ENCODE measurements at places on chromosomes 7 and 10.

DNA sequence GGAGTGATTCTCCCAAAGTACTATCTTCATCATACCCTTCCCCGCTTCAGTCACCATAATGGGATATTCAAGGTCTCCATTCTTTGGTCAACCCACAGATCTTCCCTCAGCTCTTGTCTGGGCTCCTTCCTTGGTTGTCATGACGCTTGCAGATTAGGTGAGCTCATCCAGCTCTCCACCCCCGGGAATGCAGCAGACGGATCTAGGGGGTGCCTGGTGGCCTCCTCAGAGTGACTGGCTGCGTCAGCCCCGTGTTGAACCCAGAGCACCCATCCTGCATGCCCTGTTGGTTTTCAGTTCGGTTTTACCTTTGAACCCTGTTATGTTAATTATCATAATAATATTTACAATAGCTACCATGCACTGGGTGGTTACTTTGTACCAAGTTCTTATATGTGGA lies 6.4 kb downstream of the NEURL1 start:
- DNase-seq: no peak

DNA sequence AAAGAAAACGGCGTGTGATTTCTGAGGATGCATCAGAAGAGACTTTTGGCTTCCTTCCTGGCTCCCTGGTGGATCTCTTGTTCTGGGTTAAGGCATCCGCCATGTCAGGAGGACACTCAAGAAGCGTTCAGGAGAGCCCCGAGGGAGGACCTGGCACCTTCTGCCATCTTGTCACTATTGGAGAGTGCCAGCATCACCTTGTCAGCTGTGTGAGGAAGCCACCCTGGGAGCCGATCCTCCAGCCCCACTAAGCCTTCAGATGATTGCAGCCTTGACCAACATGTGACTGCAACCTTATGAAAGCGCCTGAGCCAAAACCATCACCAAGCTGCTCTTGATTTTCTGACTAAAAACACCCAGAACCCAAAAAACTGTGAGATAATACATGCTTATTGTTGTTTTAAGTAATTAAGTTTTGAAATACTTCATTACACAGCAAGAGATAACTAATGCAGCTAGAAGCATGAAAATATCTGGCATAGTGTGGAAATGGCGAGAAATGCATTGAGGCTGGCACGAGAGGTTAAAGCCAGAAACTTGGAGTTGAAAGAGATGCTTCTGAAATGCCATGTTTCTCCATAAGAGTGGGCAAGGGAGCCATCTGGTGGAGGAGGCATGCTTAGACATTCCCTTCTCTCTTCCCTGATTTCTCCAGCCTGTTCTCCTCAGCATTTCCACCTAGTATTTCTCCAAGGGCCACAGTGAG lies 5.4 kb upstream of the ZFYVE27 start:
- DNase-seq: no peak

DNA sequence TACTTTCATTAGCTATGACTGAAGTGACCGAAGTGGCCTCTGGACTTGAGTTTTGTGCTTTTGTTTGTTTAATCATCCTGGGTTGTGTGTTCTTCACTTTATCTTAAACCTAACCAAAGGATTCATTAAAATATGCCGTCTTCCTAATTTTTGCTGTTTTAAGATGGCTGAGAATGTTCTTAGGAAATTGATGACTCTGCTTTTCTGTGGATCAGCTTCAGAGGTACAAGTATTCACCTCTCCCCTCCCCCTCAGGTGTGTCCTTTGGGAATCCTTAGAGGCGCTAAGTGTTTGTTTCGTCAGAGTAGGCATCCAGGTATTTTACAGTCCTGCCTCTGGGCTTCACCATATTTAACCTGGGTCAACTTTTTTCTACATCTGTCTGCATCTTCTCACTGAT lies 1.1 kb downstream of the CCDC126 start:
- no peak for DNase-seq

- DNase-seq: no peak
These were observed 17.6 kb upstream of the MCM10 start for GRCh38 chr10:13143766-13144165.

GRCh38 chr10:62652564-62652963 lies 152.0 kb upstream of the ADO start:
- no peak for DNase-seq

- no peak for DNase-seq
These were observed 73.2 kb upstream of the KLF6 start for GRCh38 chr10:3858051-3858845.

DNA sequence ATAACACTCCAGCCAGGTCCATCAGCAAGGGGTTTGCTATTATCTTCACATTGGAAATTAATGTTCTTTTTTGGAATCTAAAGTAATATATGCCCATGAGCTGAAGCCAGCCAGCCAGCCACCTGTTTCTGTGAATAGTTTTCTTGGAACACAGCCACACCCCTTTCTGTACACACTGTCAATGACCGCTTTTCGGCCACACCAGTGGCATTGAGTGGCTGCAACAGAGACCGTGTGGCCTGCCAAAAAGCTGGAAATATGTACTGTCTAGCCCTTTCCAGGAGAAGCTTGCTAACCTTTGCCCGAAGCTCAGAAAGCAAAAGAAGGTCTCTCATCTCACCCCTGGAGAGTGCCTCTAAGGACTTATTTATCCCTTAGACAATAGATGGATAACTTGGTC lies 98.5 kb upstream of the NPS start:
- no peak for DNase-seq

- no peak for DNase-seq
These were observed 17.5 kb downstream of the ADRB1 start for GRCh38 chr10:114061148-114061547.

DNA sequence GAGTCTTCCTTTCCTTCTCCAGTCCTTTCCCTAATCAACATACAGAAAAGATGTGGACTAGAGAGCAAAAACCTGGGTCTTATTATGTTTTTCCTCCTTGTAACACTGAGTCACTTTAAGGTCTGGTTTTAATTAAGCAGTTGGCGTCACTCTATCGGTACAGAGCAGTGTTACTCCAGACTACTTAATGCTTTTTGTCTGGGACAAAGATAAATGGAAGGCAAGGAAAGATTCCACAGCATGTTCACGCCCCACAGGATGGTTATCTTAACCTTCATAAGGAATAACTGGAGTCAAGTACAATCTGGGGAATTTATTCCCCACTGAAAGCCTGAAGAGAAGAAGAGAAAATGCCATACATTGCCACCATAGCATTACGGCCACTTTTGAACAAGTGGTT lies 145.7 kb downstream of the ELAPOR2 start:
- DNase-seq: no peak

DNA sequence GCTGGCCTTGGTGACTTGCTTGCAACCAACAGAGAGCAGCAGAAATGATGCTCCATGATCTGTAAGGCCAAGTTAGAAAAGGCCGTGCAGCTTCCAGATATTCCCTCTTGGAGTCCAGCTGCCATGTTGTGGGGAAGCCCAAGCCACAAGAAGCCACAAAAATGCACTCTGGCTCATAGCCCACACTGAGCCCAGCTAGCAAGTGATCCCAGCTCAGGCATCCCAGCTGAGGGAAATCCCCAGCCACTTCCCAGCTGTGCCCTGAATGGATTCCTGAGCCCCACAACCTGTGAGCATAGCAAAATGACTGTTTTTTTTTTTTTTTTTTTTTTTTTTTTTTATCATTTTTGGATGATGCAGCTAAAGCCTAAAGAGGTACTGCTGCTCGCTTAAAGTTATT lies 11.1 kb upstream of the SDK1 start:
- DNase-seq: no peak

DNA sequence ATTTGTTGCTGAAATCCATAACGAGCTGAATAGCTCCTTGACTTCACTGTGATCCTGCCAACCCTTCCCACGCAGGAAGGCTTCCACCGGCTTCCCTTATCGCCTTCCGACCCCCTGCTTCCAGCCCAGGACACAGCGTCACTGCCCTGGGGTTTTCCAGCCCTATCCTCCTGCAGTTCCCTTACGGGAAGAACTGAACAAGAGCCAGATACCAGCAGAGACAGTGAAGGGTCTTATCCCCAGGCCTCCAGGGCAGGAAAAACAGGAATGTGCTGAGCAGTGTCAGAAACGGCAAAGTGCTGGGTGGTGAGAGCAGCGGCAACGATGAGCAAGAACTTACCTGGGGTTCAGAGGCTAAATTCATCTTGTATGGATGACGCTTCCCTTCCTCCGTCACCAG lies 22.4 kb downstream of the PDLIM1 start:
- no peak for DNase-seq

- DNase-seq: no peak
These were observed 17.6 kb downstream of the MXI1 start for GRCh38 chr10:110224992-110225391.

DNA sequence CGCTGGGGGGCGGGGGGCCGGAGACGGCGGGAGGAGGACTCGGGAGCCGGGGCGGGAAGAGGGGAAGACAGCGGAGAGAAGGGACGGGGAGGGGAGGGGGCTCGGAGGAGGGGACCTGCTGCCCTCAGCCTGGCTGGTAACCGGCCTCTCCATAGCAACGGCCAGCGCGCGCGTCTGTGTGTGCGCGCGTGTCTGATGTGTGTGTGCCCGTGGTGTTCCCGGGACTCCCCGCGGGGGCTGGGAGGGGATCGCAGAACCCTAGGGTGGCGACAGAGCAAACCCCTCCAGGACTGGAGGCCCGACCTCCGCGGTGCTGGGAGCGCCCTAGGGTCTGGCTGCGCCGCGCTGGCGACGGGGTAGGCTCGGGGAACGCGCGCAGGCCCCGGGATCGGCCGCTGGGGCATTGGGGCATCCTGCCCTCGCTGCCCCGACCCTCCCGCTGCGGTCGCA lies 356.3 kb downstream of the DNAJB6 start:
- DNase-seq: no peak

DNA sequence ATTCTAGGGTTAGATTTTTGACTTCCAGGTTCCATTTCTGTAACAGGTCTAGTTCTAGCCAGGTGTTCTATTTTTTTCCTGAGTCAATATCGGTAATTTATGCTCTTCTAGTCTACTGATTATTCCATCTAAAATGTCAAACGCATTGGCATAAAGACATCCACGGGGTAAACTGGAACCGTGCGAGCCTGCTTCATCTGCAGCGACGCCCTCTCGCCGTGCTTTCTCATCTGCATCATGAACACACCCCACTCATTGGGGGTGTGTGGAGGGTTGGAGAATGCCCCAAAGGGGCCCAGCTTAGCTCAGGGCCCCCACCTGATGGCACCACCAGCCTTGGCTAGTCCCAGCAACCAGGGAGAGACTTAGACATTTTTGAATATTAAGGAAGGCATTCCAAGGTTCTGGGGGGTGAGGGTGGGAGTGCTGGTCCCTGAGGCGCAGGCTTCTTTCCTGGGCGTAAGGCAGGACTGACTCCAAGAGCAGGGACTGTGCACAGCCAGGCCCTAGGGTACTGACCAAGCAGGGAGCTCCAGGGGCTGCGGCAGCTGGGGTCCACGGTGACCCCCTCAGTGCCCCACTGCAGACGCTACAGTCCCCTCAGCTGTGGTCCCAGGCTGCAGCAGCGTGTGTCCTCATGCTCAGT lies 12.9 kb upstream of the CRYGN start:
- no peak for DNase-seq

DNA sequence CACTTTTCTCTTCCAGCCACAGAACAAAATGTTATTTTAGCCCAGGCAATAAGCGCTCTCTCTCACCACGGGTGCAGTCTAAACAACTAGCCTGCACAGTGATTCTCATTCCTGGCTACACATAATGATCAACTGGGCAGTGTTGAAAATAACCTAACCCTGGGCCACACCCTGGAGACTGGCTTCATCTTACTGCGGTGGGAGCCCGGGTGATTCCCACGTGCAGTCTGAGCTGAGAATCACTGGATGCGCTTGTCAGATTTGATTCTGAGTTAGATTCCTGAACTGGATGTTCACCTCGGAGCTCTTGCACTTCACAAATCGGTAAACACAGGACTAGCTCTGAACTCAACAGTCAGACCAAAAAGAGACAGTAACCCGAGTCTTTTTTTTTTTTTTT lies 14.9 kb downstream of the ZC3HAV1 start:
- DNase-seq: no peak

- DNase-seq: no peak
These were observed 291.7 kb downstream of the THSD7A start for GRCh38 chr7:11540271-11540761.

DNA sequence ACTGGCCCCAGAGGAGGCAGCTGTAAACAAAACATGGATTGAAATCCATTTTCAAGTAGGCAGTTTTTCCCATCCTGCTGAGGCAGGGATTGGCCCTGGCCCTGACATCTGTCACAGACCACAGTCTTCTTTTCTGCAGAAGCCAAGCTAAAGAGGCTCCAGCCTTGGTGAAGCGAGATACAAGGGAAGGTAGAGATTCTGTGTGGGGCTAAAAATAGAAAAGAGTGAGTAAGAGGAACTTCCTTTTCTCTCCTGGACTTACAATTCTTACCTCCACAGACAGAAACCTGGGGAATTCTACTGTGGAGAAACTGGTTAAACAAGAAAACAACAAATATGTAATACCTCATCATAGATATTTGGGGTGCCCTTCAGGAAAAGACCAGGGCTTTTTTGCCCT lies 624.8 kb upstream of the FZD8 start:
- no peak for DNase-seq

DNA sequence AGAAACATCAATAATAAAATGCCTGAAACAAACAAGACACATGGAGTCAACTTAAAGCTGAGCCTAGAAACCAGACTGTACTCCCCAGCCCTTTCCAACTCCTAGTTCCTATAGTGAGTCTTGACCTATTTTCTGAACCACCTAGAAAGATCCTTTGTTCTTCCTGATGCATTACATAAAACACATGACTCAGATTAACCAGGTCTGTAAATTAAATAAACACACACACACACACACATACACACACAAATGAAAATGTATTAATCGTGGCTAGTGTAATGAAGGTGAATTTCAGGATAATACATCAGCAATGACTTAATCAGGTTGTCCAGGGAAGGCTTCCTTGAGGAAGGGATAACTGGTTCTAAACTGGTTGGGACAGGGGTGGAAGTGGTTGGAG lies 104.7 kb downstream of the ST8SIA6 start:
- DNase-seq: no peak

- no peak for DNase-seq
These were observed 107.5 kb upstream of the JCAD start for GRCh38 chr10:30166929-30167328.

DNA sequence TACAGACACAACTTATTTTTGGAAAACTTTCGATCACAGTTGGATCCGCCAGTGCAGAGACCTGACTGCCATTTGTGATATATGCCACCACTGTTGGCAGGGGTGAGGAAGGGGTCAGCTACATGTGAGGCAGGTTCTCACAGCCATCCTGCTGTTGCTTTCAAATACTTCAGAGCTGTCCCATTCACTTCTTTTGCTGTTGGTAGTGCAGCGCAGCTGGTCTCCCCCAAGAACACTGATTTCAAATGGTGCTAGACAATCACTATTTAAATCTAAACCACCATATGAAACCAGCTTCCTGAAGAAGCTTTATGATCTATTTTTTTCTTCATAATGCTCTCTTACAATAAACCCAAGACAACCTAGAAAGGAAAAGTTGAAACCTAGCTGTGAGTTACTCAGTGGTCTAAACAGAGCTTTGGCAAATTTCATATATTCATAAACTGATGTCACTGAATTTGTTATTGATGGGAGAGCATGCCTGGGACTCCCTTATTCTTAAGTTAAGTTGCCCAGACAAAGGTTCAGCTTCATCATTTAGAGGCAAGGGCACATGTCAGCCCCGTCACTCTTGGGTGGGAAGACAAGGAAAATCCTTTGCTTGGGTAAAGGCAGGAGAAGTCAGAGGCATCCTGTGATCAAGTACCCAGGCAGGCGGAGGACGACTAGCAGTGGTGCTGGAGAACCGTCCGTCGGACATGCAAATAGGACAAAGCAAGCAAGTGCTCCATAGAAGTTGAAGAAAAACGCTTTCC lies 143.4 kb upstream of the KLF14 start:
- DNase-seq: no peak
